ENCODE measurements at places on chromosomes 4 and X. TPM values are rescaled to one million over a fixed set of nuclear protein-coding genes. Genes with fewer than 3 reads are reported as not detected.

Gene MED14
- 27.5 TPM for total RNA-seq

Gene GPR119
- total RNA-seq, result not detected

Gene PROM1
- total RNA-seq, result 0.34 TPM

Gene RHOH
- not detected for total RNA-seq

Gene MAOB
- total RNA-seq, result 2.5 TPM

Gene CHRDL1
- total RNA-seq, result not detected

Gene NUDT10
- total RNA-seq, result 0.34 TPM

Gene GDPD2
- total RNA-seq, result 1.0 TPM

Gene FAM47E
- total RNA-seq, result 0.34 TPM

Gene ASB9
- total RNA-seq, result not detected

Gene RNF150
- 0.36 TPM for total RNA-seq

Gene GBA3
- total RNA-seq, result not detected

Gene CLIC2
- total RNA-seq, result 0.14 TPM

Gene FABP2
- not detected for total RNA-seq

Gene MAGEC3
- not detected for total RNA-seq

Gene AKAP4
- total RNA-seq, result not detected

Gene SSX4B
- total RNA-seq, result not detected

Gene POLA1
- 7.5 TPM for total RNA-seq

Gene TRMT10A
- total RNA-seq, result 14.7 TPM

Gene ANXA10
- total RNA-seq, result not detected

Gene VSIG4
- total RNA-seq, result not detected

Gene BBS7
- total RNA-seq, result 17.4 TPM

Gene TENM3
- total RNA-seq, result 15.0 TPM

Gene MAGEB10
- not detected for total RNA-seq

Gene RAB41
- not detected for total RNA-seq

Gene BEX5
- total RNA-seq, result 1.7 TPM

Gene SPANXA1
- not detected for total RNA-seq

Gene TLR2
- 2.1 TPM for total RNA-seq

Gene FGFR3
- 164 TPM for total RNA-seq

Gene CPLX1
- total RNA-seq, result not detected

Gene PRRG3
- total RNA-seq, result not detected

Gene CITED1
- total RNA-seq, result 0.14 TPM

Gene GABRE
- 54.4 TPM for total RNA-seq

Gene CFAP97
- total RNA-seq, result 40.0 TPM

Gene VBP1
- total RNA-seq, result 44.5 TPM

Gene HTRA3
- 0.14 TPM for total RNA-seq

Gene SH2D1A
- under 0.01 TPM for total RNA-seq

Gene GRID2
- total RNA-seq, result not detected

Gene GAGE12H
- total RNA-seq, result not detected

Gene IRAK1
- 127 TPM for total RNA-seq

Gene ATG4A
- total RNA-seq, result 15.1 TPM

Gene MAGEA1
- total RNA-seq, result not detected

Gene ASMT
- not detected for total RNA-seq

Gene SPATA18
- total RNA-seq, result 18.7 TPM

Gene EFHC2
- 0.36 TPM for total RNA-seq

Gene NPY5R
- not detected for total RNA-seq

Gene SLC25A6
- total RNA-seq, result 314 TPM

Gene HERC5
- total RNA-seq, result 1.1 TPM

All from nasal cavity respiratory epithelium epithelial cell of viscerocranial mucosa (primary cell).